ENCODE measurements at places on chromosomes 12 and 14. TPM values are rescaled to one million over a fixed set of nuclear protein-coding genes. Genes with fewer than 3 reads are reported as not detected.

GNG2 gene
- 10.0 TPM for total RNA-seq

SLC25A29 gene
- 10.4 TPM for total RNA-seq

NELL2 gene
- total RNA-seq, result 4.6 TPM

ACAD10 gene
- 19.7 TPM for total RNA-seq

GYS2 gene
- not detected for total RNA-seq

BMAL2 gene
- 44.5 TPM for total RNA-seq

ING4 gene
- total RNA-seq, result 51.2 TPM

ADAM21 gene
- total RNA-seq, result 0.25 TPM

ESPL1 gene
- total RNA-seq, result 1.5 TPM

RNASE3 gene
- total RNA-seq, result not detected

NANOG gene
- total RNA-seq, result 0.16 TPM

INSM2 gene
- total RNA-seq, result not detected

ALX1 gene
- total RNA-seq, result 1.2 TPM

B4GALNT3 gene
- 0.09 TPM for total RNA-seq

KCNJ8 gene
- 2.1 TPM for total RNA-seq

RND1 gene
- not detected for total RNA-seq

All from fibroblast of the aortic adventitia (primary cell).